Left lung (tissue), 14 donors: ENCODE measurements at places on chromosomes 2 and 18.

GRCh38 chr2:5818961-5819600 is 126.9 kb downstream of the SOX11 start:
- DNase-seq: peak; percentile 84

GRCh38 chr2:7029291-7030059 is 112.3 kb downstream of the RNF144A start:
- no peak for DNase-seq

GRCh38 chr2:65443509-65444186 is 11.2 kb upstream of the SPRED2 start:
- no peak for DNase-seq

- DNase-seq: no peak
These were observed 260.1 kb downstream of the GLI2 start for GRCh38 chr2:120995656-120996190.

GRCh38 chr2:231084565-231084964 is 27.9 kb downstream of the PSMD1 start:
- no peak for DNase-seq

DNA sequence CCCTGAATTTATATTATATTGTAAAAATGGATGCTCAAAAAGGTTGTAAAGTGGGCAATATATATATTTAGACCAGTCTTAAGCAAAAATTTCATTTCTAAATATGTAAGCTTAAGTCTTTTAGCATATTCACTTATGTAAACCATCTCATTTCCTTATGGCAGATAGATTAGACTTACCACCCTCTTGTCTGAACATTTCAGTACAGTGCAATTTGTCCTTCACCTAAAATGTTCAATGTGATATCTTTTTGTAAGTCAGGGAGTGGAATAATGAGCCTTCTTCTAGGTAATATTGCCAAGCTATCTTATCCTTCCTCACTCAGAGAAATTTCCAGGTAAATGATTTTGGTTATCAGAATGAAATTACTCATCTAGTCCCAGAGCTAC is 92.3 kb downstream of the KLF7 start:
- DNase-seq: no peak

DNA sequence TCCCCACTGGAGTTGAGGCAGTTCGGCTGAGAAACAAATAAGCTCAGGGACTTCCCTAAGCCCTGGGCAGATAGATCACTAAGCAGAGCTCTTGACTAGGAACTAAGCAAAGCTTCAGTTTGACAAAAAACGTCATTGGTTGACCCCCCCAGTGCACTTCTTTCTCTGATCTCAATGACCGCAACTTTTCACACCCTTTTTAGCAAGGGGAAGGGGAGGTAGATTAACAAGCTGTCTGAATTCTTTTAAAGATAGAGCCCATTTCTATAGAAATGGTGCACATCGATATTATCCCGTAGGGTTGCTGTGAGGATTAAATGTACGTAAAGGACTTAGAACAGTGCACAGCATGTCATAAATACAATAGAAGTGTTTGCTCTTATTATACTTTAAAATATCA is 42.5 kb downstream of the PIEZO2 start:
- no peak for DNase-seq

DNA sequence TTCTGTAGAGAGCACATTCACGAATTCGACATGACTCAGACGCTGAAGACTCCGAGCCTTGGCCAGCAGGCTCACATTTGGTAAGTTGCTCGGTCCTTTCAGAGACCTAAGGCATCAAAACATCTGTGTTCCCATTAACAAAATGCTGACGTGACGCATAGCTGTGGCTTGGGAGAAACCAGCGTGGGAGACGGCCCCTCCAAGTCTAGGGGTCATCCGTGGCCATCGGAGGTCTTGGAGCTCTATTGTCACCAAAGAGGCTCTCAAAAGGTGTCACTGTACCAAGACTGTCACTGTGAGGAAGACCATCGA is 14.9 kb downstream of the FBLN7 start:
- DNase-seq: no peak

DNA sequence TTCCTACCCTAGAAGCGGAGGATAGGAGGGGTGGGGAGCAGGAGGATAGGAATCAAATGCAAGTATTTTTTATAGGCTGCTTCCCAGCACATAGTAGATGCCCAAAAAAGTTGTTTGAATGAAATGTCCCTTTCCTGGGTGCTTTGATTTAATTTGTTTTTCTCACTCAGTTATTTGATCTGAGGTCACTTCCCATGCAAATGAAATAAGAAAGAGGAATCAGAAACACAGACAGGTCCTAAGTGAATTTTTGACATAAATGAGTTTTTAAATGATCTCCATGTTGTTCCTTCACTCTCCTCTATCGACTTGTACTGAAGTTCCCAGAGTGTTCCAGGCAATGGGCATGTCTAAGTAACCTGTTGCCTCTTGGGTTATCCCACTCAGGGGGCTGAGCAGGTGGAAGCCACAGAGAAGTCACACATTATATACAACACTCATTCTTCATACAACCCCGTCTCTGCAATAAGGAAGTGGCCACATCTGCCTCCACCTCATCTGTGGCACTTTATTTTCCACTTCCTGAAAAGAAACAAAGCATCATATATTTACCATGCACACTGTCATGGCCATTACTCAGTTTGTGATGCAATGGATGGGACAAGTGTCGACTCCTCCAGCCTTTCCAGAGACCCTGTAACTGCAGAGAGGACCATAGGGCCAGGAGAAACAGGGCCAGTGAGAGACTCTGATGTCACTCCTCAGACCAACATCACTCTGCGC is 81.9 kb upstream of the ZNF397 start:
- no peak for DNase-seq

- no peak for DNase-seq
These were observed 11.7 kb upstream of the ANKRD53 start for GRCh38 chr2:70966681-70967080.

- DNase-seq: peak; percentile 88
These were observed 171.5 kb downstream of the CELF4 start for GRCh38 chr18:37393945-37394609.

GRCh38 chr2:236862961-236863728 is 222.5 kb upstream of the COPS8 start:
- no peak for DNase-seq

DNA sequence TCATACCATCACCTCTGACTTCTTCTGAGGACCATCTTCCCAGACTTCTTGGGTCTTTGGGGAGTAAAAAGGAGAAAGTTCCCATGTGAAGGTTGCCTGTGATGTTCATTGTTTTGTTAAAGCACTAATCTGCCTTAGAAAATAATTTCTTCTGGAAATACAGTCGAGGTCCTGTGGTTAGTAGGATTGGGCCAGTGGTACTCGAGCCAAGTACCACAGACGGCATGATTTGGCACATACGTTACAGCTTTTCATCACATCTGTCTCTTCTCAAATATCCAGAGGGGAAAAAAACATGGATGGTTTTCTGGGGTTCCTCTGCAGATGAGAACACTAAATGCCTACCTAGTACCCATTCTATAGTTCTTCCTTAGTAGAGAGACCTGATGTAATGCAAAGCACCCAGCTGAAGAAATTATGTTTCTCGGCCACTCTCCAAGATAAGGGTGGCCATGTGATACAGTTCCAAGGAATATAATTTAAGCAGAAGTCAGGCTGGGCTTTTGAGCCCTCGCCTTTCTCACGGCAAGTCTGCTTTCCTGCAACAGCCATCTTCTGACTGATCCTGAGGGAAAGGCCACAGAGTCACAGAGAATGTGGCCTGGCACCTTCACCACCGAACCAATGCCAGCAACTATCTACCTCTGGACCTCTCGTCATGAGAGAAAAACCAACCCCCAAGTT is 161.0 kb downstream of the RNF152 start:
- no peak for DNase-seq

DNA sequence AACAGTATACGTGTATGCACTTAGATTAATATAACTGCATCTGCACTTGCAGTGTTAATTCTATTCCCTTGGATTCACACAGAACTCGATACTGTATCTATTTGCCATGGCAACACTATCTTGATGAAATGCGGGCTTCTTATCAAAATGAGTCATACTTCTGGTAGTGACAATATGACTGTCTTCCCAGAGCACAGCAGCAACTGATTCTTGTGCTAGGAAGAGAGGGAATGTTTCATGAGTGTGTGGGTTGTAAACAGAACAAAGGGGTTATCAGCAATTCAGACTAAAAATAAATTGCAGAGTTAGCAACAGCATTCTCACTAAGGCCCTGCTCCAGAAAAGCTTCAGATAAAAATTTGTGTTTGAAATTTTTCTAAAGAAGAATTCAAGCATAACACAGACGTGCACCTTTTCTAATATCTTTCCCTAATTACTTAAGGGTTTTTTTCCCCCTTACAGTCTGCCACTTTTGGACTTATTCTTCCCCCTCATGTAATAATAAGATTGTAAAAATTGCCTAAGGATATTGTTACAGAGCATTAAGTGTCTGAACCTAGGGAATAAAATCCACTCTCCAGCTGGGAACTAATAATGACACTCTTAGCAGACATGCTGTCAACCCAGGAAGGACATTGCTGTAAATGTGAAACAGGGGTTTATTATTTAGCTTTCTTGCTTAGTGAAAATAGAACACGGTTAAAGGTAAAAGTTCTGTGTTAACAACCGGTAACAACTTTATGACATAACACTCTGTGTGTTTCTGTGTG is 99.9 kb upstream of the SLC38A11 start:
- no peak for DNase-seq

- no peak for DNase-seq
These were observed 10.4 kb upstream of the UBE2E3 start for GRCh38 chr2:180970016-180970415.

DNA sequence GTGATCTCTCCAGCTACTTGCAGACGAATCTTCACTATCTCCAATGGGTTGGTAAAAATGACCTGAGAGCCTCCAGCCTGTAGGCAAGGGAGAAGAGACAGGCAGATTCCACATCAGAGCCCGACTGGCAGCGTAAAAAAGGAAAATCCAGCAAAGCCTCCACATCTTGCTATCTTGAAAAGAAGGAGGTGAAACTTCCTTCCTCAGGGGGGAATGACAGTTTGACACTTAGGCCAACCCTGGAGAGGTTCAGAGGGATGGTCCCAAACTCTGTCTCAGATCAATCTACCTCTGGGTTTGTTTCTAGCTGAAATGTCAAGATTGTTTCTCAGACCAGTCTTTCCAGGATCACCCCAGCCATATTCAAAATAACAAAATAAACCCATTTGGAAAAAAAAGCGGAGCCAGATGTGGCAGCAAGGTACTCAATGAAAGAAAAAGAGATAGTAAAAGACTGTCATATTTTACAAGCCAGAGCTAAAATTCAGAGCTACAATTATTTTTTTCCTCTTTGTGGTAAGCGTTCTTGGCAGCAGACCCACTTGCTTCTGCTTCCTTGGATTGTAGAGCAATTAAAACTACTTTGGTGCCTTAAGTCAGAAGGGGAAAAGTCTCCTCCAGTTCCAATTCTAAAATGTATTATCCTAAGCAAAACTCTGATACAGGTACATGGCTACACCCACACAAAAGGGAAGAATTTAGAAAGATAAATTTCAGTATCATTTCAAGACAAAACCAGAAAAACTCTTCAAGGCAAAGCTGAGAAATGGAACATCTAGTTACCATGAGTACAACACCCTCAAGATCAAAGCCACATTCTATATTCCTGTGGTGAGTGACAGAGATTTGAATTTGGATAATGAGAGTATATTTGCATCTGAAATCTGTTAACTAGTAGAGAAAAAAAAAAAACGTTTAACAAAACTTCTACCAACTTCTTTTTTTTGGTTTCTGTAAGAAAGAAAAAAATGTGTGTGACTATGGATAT is 100.1 kb downstream of the SLC25A12 start:
- no peak for DNase-seq

- no peak for DNase-seq
These were observed 26.3 kb downstream of the ASAP2 start for GRCh38 chr2:9232886-9233285.

DNA sequence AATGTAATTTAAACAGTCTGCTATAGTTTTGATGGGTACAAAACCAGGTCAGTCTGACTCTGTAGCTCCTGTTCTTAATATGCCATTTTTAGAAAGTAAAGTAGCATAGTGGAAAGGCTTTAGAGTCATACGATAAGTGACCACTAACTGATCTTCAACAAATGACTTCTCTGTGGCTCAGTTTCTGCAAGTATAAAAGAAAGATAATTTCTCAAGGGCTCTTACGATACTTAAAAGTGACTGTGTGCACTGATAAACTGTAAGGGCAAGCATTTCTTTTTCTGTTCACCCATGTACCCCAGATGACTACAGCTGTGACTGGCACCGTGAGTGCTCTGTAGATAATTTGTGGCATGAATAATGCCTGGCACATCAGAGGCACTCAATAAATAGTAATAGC is 178.7 kb downstream of the LCLAT1 start:
- DNase-seq: no peak

DNA sequence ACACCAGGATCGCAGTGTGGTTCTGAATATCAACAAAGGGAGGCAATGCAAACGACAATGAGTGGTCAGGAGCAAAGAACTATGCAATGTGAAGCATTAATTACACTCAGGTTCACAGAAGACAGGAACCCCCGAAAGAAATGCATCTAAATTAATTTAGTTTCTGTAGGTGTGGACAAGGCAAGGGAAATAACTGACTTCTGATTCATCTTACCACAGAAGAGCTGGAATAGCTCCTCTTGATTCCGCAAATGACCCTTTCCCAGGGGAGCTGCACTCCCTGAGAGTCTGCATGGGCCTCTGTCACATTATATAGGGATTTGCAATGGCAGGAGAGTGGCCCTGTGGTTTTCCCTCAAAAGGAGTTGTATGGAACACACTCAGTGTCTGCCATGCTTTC is 263.9 kb upstream of the APCDD1 start:
- DNase-seq: no peak

GRCh38 chr2:32235315-32235714 is 29.4 kb downstream of the NLRC4 start:
- no peak for DNase-seq

GRCh38 chr18:23872701-23873550 is 141.6 kb upstream of the TTC39C start:
- DNase-seq: no peak

- DNase-seq: no peak
These were observed 58.0 kb upstream of the ARL5A start for GRCh38 chr2:151886241-151886640.

DNA sequence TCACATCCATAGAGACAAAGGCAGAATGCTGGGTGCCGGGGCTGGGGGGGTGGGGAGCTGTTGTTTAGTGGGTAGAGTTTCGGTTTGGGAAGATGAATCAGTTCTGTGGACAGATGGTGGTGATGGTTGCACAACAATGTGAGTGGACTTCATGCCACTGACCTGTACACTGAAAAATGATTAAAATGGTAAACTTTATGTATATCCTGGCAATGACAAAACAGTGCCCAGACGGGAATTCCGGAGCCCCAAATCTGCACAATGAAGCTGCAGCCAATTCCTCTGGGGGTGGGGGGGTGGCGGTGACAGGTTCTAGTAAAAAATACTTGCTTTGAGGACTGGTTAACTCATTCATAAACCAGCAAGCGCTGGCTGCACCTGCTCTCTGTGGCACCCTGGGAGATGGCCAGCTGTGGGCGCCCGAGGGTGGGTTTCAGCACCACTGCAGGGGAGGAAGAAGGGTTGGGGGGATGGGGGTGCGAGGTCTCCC is 81.8 kb upstream of the HPCAL1 start:
- DNase-seq: peak; percentile 59

- no peak for DNase-seq
These were observed 1.0 kb downstream of the CYP26B1 start for GRCh38 chr2:72146347-72147302.

GRCh38 chr18:10015941-10016819 is 102.4 kb downstream of the VAPA start:
- DNase-seq: no peak

- DNase-seq: no peak
These were observed 74.9 kb upstream of the MYL1 start for GRCh38 chr2:210389856-210390255.
